ENCODE measurements at places on chromosomes 16 and 17. TPM values are rescaled to one million over a fixed set of nuclear protein-coding genes. Genes with fewer than 3 reads are reported as not detected.
A peak's percentile ranks its signal among the peaks of the same experiment; 100 is the strongest.

Gene TMEM98
- total RNA-seq: 57.1 TPM

Gene TMC5
- total RNA-seq: 6.6 TPM

DNA sequence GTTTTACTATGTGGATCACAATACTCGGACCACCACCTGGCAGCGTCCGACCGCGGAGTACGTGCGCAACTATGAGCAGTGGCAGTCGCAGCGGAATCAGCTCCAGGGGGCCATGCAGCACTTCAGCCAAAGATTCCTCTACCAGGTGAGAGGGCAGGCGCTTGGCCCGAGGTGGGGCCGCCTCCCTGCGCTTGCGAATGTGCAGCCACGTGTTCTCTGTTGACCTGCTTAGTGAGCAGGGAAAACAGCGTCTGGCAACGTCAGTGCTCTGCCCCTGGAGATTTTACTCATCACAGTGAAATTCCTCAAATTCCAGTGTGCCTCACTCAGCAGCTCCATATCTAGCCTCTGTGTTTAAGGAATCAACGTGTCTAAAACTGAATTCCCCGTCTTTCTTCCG lies 33.4 kb upstream of the CLEC18A start:
- peaks cover 15% of the 10 kb centered on the region for H3K4me1 ChIP-seq
- H3K4me3 ChIP-seq: peak overlapping the region; percentile 42
- H3K27ac ChIP-seq: peak overlapping the region; percentile 82
- peak; percentile 79 for DNase-seq
- H3K27me3 ChIP-seq: no peaks in the 10 kb centered on the region
- no peaks in the 10 kb centered on the region for H3K36me3 ChIP-seq

- no peak for DNase-seq
- H3K4me3 ChIP-seq: no peak overlapping the region
- H3K27ac ChIP-seq: no peak overlapping the region
- H3K4me1 ChIP-seq: peaks cover 19% of the 10 kb centered on the region
- peaks cover 24% of the 10 kb centered on the region for H3K36me3 ChIP-seq
Observed at GRCh38 chr17:4973256-4974114, 5.9 kb upstream of the SPAG7 start.

- H3K27me3 ChIP-seq: no peaks in the 10 kb centered on the region
- H3K4me1 ChIP-seq: no peaks in the 10 kb centered on the region
- H3K36me3 ChIP-seq: no peaks in the 10 kb centered on the region
- DNase-seq: no peak
- H3K27ac ChIP-seq: no peak overlapping the region
Observed at GRCh38 chr16:61836804-61837393, 199.3 kb downstream of the CDH8 start.

Data from kidney (tissue), 22 donors.